ENCODE measurements at places on chromosomes 12 and 14. TPM values are rescaled to one million over a fixed set of nuclear protein-coding genes. Genes with fewer than 3 reads are reported as not detected.

Gene ARHGAP9
- total RNA-seq = 0.39 TPM

Gene LRP6
- 24.5 TPM for total RNA-seq

Gene RND1
- total RNA-seq = 4.3 TPM

Gene TMEM119
- total RNA-seq = 18.8 TPM

Gene CHURC1
- total RNA-seq = 32.0 TPM

Gene TMEM117
- 3.1 TPM for total RNA-seq

Gene AMDHD1
- total RNA-seq = 1.1 TPM

Gene MYH6
- total RNA-seq = 0.03 TPM

Gene OR11H6
- total RNA-seq = not detected

Gene SP7
- total RNA-seq = not detected

GRCh38 chr12:132317233-132317938 is 12.0 kb downstream of the GALNT9 start:
- H3K36me3 ChIP-seq = no peaks in the 10 kb centered on the region
- H3K27ac ChIP-seq = no peak overlapping the region

GRCh38 chr12:87182696-87183233 is 846.4 kb downstream of the C12orf50 start:
- H3K4me1 ChIP-seq = no peaks in the 10 kb centered on the region
- no peak for DNase-seq
- no peak overlapping the region for H3K27ac ChIP-seq
- H3K4me3 ChIP-seq = no peak overlapping the region
- no peaks in the 10 kb centered on the region for H3K36me3 ChIP-seq

DNA sequence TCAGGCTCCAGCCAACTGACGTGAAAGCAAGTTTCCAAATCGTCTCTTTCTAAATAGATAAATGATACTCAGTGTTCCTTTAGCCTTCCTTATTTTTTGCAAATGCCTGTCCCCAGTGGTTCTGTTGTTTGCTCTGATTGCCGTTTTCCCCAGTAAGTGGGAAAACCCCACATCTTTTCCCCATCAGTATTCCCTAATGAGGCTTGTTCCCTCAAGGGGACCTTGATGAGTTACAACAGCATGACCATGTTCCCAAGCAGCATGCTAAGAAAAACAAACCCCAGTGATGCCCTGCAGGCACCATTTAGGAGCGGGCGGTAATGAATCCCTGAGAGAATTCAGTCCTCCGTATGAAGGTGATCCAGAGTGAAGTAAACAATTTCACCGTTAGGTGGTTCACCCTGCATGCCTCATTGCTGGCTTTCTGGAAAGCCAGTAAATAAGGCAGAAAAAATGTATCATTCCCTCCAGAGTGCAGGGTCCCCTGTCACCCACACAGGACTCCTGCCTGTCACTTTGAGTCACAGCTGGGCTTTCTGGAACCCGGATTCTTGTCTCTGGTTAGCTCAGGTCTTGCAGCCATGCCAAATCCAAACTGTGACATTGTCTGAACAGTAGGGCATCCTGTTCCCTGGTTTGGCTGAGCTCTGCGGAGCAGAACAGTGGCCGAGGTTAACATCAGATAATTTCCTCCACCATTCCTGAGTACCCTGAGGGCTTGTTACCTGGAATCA is 222.6 kb downstream of the RGS6 start:
- H3K4me1 ChIP-seq = no peaks in the 10 kb centered on the region
- no peak for DNase-seq
- no peaks in the 10 kb centered on the region for H3K36me3 ChIP-seq
- H3K27ac ChIP-seq = no peak overlapping the region

- H3K36me3 ChIP-seq = peaks cover 32% of the 10 kb centered on the region
- H3K4me1 ChIP-seq = peaks cover 27% of the 10 kb centered on the region
- peak overlapping the region; percentile 79 for H3K27ac ChIP-seq
- peak overlapping the region; percentile 82 for H3K4me3 ChIP-seq
- no peaks in the 10 kb centered on the region for H3K27me3 ChIP-seq
- no peak for DNase-seq
Measured at GRCh38 chr12:56128670-56129205, 671 bp downstream of the ESYT1 start.

DNA sequence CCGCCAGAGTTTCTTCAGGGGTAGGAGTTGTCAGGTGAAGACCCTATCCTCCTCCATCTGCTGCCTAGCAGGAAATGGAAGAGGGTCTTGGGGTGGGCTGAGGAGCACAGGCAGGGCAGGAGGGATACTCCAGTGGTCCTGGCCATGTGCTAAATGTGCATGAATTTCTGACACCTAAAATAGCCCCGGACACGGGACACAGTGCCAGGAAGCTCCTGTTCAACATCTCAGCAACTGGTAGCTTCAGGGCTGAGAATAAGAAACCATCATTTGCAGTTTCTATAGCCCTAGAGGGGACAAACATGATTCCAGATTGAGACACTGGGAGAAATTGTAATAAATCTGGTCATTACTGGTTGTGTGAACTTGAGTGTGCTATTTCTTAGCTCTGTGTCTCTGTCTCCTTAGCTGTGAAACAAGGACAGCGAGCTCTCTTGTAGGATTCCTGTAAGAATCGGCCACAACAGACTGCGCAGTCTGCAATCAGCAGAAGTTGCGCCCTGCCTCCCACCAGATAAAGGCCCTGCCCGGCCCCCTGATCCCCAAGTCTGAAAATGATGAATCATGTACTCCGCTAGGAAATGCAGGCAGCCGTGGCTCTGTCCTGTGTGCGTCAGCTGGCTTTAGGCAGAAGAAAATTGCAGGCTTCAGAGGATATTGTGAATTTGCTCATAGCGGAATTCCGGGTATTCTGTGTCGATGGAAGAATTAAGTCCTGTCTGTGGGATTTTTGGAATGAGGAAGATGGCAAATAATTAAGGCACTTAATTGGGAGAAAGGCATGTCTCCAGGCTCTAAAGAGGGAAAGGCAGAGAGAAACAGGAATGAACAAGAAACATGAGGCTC is 35.2 kb upstream of the MEG3 start:
- H3K27me3 ChIP-seq = no peaks in the 10 kb centered on the region
- H3K27ac ChIP-seq = no peak overlapping the region
- no peaks in the 10 kb centered on the region for H3K4me1 ChIP-seq
- no peaks in the 10 kb centered on the region for H3K36me3 ChIP-seq

DNA sequence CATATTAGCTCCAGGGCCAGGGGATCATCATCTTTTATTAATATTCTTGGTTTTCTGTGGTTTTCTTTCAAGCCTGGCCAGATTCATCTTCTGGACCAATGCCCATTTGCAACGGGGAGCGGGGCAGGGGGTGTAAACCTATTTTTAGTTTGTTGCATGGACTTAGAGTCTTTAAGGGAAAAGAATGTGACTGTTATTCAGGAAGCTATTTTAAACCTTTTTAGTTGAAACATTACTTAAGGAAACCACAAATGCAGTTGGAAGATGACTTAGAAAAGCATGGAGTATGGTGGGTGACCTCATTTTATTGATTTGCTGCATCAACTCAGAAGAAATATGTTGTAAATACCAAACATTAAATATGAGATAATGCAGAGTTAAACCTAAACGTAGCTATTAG is 368.4 kb upstream of the E2F7 start:
- no peaks in the 10 kb centered on the region for H3K4me1 ChIP-seq
- DNase-seq = no peak
- no peak overlapping the region for H3K4me3 ChIP-seq
- H3K27ac ChIP-seq = no peak overlapping the region
- no peaks in the 10 kb centered on the region for H3K36me3 ChIP-seq
- H3K27me3 ChIP-seq = no peaks in the 10 kb centered on the region

- no peaks in the 10 kb centered on the region for H3K36me3 ChIP-seq
- no peaks in the 10 kb centered on the region for H3K27me3 ChIP-seq
- no peak for DNase-seq
- H3K27ac ChIP-seq = peak overlapping the region; percentile 39
- H3K4me3 ChIP-seq = no peak overlapping the region
Measured at GRCh38 chr14:68506021-68506644, 286.7 kb downstream of the ZFP36L1 start.

- H3K4me3 ChIP-seq = no peak overlapping the region
- no peaks in the 10 kb centered on the region for H3K27me3 ChIP-seq
- DNase-seq = no peak
Measured at GRCh38 chr14:99261912-99262787, 9.8 kb downstream of the BCL11B start.

- DNase-seq = no peak
- peaks cover 6% of the 10 kb centered on the region for H3K27me3 ChIP-seq
- H3K36me3 ChIP-seq = no peaks in the 10 kb centered on the region
- H3K4me3 ChIP-seq = no peak overlapping the region
- no peak overlapping the region for H3K27ac ChIP-seq
- H3K4me1 ChIP-seq = peaks cover 2% of the 10 kb centered on the region
Measured at GRCh38 chr14:36509069-36509917, 10.7 kb downstream of the NKX2-1 start.

GRCh38 chr14:34220921-34221320 is 241.1 kb downstream of the SPTSSA start:
- no peaks in the 10 kb centered on the region for H3K27me3 ChIP-seq
- H3K4me3 ChIP-seq = no peak overlapping the region
- peaks cover 10% of the 10 kb centered on the region for H3K4me1 ChIP-seq
- H3K36me3 ChIP-seq = no peaks in the 10 kb centered on the region
- H3K27ac ChIP-seq = no peak overlapping the region
- no peak for DNase-seq

DNA sequence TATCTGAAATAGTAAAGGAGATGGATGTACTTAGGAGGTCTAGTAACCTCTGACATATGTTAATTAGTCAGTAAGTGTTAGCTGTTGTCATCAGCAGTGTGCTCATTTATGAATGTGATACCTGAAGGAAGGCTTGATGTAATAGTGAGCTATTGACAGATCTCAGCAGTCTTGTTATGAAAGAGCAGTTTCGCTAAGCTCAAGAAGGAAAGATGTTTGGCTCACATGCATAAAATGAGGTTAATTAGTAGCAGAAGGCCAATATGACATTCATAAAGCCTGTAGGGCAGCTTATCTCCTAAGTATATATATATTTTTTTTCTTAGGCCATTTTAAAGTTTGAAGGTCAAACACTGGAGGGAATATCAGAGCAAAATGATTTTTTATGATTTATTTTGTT is 2.8 kb downstream of the FAM234B start:
- no peaks in the 10 kb centered on the region for H3K36me3 ChIP-seq
- no peak overlapping the region for H3K4me3 ChIP-seq
- no peaks in the 10 kb centered on the region for H3K4me1 ChIP-seq
- no peak overlapping the region for H3K27ac ChIP-seq

- H3K27ac ChIP-seq = peak overlapping the region; percentile 75
- H3K27me3 ChIP-seq = no peaks in the 10 kb centered on the region
- no peaks in the 10 kb centered on the region for H3K36me3 ChIP-seq
- H3K4me1 ChIP-seq = no peaks in the 10 kb centered on the region
Measured at GRCh38 chr12:112381406-112381882, 787 bp downstream of the HECTD4 start.

- H3K36me3 ChIP-seq = no peaks in the 10 kb centered on the region
- H3K4me1 ChIP-seq = no peaks in the 10 kb centered on the region
- no peak overlapping the region for H3K4me3 ChIP-seq
- no peak overlapping the region for H3K27ac ChIP-seq
- no peak for DNase-seq
- no peaks in the 10 kb centered on the region for H3K27me3 ChIP-seq
Measured at GRCh38 chr14:37232907-37233481, 35.3 kb downstream of the MIPOL1 start.

GRCh38 chr12:11677752-11678151 is 28.3 kb downstream of the ETV6 start:
- no peaks in the 10 kb centered on the region for H3K27me3 ChIP-seq
- no peaks in the 10 kb centered on the region for H3K36me3 ChIP-seq
- no peaks in the 10 kb centered on the region for H3K4me1 ChIP-seq
- H3K4me3 ChIP-seq = no peak overlapping the region
- DNase-seq = no peak
- H3K27ac ChIP-seq = no peak overlapping the region

- H3K4me1 ChIP-seq = peaks cover 7% of the 10 kb centered on the region
- H3K27me3 ChIP-seq = no peaks in the 10 kb centered on the region
- DNase-seq = no peak
- H3K4me3 ChIP-seq = no peak overlapping the region
- H3K27ac ChIP-seq = no peak overlapping the region
- no peaks in the 10 kb centered on the region for H3K36me3 ChIP-seq
Measured at GRCh38 chr14:51394384-51394783, 154.3 kb downstream of the TMX1 start.

- no peak for DNase-seq
- no peaks in the 10 kb centered on the region for H3K27me3 ChIP-seq
- no peaks in the 10 kb centered on the region for H3K36me3 ChIP-seq
- H3K4me1 ChIP-seq = peaks cover 10% of the 10 kb centered on the region
- no peak overlapping the region for H3K27ac ChIP-seq
Measured at GRCh38 chr14:93006567-93007051, 83.7 kb downstream of the CHGA start.

GRCh38 chr14:73216030-73216429 is 21.3 kb upstream of the PAPLN start:
- DNase-seq = no peak
- H3K27me3 ChIP-seq = no peaks in the 10 kb centered on the region
- no peak overlapping the region for H3K4me3 ChIP-seq
- H3K27ac ChIP-seq = no peak overlapping the region
- peaks cover 8% of the 10 kb centered on the region for H3K36me3 ChIP-seq

- no peaks in the 10 kb centered on the region for H3K36me3 ChIP-seq
- H3K4me1 ChIP-seq = peaks cover 5% of the 10 kb centered on the region
- no peak for DNase-seq
Measured at GRCh38 chr14:99534863-99535262, 53.7 kb downstream of the CCNK start.

GRCh38 chr12:11805043-11805442 is 155.6 kb downstream of the ETV6 start:
- H3K36me3 ChIP-seq = no peaks in the 10 kb centered on the region
- no peak for DNase-seq
- H3K27ac ChIP-seq = no peak overlapping the region
- H3K27me3 ChIP-seq = no peaks in the 10 kb centered on the region
- no peaks in the 10 kb centered on the region for H3K4me1 ChIP-seq
- no peak overlapping the region for H3K4me3 ChIP-seq

DNA sequence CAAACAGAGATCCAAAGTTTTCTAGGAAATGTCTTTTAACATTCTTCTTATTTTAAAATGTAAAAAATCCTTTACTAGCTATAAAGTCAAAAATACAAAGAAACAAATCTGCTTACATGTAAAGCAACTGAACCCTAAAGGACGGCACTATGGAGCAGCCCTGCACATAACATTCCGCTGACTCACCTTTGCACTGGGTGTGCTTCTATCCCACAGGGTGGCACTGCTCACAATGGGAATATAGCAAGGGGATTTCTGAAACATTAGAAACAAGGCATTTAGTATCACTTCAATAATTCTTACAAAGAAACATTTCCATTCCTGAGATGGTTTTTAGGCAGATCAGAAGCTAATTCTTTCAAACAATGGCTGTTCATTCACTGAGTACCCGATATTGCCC is 94.3 kb downstream of the C12orf42 start:
- no peaks in the 10 kb centered on the region for H3K36me3 ChIP-seq
- H3K27me3 ChIP-seq = no peaks in the 10 kb centered on the region
- H3K4me3 ChIP-seq = no peak overlapping the region
- no peak for DNase-seq

Data from pancreas (tissue), 10 donors.